Activated CD8-positive, alpha-beta T cell treated with anti-CD3 and anti-CD28 coated beads for 36 hours (primary cell): ENCODE measurements at places on chromosomes 16 and 17.
A peak's percentile ranks its signal among the peaks of the same experiment; 100 is the strongest.

DNA sequence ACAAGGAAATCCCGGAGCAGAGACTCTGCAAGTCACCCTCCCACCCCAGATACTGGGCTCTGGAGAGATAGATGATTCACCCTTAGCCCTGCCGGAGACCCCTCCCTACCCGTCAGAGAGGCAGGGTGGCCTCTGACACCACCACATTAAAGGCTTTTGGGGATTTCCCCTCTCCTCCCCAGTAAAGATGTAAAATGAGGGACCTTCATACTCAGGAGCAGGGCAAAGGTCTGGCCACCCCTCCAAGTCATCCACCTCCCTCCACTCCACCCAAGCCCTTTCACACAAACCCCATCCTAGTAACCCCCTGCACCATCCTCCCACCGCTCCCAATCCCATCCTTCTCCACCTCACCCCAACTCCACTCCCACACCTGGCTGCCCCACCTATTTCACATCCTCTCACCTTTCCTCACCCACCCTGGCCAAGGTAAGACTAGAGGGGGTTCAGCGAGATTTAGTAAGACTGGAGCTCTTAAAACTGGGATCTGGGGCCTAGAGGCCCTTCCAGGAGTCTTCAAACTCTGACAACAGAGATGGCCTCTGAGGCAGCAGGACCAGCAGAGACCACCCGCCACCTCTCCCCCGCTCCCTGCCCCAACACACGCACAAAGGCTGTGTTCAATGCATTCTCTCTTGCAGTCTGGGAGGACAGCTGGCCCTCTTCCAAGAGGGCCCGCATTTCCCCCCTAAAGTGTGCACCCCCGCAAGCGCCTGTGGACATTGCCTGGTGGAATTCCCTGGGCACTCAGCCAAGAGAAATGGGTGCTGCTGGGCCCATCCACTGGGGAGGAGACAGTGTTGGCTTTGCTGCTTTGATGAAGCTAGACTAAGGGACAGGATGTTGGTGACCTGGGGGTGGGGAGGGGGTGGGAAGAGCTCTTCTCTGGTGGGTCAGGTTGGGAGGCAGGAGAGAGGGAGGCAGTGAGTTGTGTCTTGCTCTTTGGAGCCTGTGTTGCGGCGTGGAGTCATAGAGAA lies 1.1 kb downstream of the ABAT start:
- peak; percentile 80 for DNase-seq

DNA sequence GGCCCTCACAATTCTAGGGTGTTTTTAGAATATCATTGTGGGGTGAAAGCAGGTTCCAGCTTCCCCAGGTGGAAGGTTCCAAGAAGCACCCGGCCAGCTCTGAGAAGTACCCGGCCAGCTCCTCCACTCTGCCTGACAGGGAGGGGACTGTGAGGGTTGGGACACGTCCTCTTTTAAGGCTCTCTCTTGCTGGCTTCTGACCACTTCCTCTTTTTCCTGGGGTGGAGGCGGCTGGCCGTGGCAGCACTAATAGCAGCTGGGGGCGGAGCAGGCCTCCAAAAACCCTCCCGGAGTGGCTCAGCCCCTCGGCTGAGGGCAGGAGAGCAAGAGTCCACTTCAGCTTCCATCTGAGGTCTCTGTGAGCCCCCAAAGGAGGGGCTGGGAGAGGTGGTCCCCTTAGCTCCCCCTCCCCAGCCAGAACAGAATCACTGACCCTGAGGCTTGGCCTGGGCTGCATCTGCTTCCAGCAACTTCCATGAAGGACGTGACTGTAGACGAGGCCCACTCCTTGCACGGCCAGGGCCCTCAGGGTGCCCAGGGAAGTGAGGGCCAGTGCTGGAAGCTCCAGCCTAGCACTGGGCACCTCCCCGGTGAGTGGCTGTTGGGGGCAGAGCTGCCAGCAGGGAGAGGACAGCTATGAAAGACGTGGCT lies 26.7 kb upstream of the PLCG2 start:
- DNase-seq = no peak

GRCh38 chr17:69945698-69946185 lies 129.3 kb upstream of the KCNJ16 start:
- no peak for DNase-seq

GRCh38 chr17:35879773-35880654 lies at the start of gene CCL5:
Gene CCL5, minus strand, starts transcription at chr17:35880360.
- DNase-seq = peak; percentile 77

DNA sequence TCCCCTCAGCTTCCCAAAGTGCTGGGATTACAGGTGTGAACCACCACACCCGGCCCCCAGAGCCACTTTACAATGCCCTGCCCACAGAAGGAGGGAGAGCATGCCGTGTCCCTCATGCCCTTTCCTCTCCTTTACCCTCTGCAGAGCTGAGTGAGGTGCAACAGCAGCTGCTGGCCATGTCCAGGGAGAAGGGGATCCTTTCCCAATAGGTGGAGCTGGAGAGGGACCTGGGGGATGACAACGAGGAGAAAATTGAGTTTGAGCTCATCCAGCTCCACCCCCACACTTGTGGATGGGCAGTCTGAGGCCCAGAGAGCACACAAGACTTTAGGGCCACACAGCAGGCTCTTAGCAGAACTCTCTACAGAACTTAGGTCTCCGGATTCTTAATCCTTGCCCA lies 7.9 kb upstream of the GSDMA start:
- no peak for DNase-seq

DNA sequence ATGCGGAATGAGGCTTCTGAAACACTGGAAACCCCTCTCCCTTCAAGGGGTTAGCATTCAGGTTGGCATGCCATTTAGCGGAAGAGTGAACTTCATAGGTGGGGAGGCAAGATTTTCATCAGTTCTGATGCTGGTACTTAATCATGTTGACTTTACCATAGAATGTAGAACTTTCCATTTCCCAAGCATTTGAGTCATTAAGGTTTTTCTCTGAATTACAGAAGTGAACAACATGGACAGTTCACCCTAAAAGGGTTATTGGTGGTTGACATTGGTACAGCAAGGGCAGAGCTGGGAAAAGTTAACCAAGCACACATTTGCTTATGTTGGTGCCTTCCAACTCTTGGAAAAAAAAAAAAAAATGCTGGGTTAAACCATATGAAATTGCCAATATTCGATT lies 39.1 kb downstream of the GAN start:
- DNase-seq = no peak

DNA sequence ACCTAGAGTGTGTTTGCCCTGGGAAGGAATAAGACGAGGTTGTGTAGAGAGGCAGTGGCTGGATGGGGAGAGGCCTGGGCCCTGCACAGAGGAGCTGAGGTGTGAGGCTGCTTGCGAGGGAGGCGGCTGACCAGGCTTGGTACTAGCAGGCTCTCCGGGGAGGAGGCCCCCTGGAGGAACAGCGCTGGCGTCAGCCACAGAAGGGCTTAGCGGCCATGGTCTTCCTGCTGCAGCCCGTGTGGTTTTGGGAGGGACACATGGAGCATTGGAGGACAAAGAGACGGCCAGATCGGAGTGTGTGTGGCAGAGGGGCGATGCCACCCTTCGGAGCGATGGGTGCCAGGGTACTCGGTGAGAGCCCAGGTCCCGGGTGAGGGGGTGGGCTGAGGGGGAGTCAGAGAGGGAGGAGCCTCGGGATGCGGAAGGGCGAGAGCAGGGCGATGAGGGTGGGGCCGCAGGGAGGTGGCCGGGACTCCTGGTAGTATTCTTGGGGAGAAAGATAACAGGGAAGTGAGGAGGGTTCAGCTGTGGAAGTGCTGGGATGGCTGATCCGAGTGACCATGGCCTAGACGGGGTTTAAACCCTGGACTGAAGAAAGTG lies 8.3 kb downstream of the BANP start:
- peak; percentile 37 for DNase-seq

DNA sequence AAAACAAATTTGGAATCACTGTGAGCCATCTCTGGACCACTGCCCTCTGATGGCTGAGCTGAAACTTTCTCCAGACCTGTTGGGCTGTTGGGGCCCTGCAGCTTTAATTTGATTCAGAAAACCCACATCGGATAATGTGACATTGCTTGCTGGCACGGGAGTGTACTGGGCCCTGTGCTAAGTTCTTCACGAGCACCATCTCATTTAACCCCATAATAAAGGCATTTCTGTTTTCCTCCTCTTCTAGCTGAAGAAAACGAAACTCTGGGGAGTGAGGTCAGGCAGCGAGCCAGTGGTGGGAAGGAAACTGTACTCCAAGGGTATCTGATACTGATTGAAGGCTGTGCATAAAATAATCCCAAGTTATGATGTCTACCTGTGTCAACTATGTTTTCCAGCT lies 34.5 kb upstream of the TNRC6A start:
- no peak for DNase-seq

DNA sequence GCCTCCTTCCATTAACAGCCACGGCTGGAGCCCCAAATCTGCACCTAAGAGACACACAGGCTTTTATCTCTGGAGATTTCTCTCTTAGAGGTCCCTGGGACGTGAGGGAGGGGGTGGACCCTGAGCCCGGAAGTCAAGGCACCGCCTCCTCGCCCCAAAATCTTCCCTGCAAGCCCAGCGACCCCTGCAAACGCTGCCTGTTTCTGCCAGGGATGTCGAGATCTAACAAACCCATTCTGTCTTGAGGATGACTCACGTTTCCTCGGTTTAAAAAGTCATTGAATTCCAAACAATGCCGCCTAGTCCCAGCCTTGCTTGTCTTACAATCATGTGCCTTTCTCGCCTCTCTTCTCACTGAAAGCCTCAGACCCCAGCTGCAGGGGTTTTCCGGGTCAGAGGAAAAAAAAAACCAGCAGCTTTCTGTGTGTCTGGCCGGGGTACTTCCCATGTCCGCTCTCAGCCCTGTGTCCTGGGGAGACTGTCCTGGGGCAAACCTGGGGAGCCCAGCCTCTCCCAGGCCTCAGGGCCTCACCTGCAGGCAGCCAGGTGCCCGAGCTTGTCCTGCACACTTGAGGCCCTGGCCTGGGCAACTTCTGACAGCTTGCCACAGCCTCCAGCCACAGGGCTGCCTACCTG lies 15.4 kb downstream of the ARL2BP start:
- DNase-seq = peak; percentile 59

GRCh38 chr16:66238696-66239095 lies 127.8 kb upstream of the CDH5 start:
- DNase-seq = no peak

DNA sequence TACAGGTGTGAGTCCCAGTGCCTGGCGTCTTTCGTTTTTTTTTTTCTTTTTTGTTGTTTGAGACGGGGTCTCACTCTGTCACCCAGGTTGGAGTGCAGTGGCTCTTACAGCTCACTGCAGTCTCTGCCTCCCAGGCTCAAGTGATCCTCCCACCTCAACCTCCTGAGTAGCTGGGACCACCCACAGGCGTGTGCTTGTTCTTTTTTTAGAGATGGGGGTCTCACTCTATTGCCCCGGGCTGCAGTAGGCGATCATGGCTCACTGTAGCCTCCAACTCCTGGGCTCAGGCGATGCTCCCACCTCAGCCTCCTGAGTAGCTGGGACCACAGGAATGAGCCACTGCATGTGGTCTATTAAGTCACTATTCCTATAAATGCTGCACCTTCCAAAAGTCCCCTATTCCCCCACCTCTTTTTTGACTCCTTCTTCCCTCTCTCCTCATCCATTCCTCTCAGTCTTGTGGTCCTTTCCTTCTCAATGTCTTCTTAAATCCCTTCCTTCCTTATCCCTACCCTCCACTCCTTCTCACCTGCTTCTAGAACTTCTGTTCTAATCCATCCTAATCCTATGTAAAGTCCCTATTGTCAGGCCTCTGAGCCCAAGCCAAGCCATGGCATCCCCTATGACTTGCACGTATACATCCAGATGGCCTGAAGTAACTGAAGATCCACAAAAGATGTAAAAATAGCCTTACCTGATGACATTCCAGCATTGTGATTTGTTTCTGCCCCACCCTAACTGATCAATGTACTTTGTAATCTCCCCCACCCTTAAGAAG lies 9.2 kb downstream of the GGA3 start:
- DNase-seq = no peak

DNA sequence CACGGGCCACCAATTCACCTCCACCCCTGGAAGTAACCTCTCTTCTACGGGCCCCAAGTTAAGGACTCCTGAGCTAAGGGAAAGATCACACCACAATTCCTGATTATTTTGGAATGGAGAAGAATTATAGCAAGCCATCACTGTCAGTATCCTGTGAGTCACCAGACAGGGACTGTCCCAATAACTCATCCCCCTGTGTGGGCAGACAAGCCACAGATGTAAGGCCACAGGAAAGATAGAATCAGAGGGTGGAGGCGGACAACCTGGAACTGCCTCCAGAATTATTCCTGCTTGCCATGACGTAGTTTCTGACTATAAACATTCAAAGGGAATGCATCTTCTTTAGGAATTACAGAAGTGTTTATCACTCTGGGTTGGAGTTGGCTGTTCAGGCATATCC lies 5.8 kb upstream of the MYO1D start:
- peak; percentile 67 for DNase-seq

DNA sequence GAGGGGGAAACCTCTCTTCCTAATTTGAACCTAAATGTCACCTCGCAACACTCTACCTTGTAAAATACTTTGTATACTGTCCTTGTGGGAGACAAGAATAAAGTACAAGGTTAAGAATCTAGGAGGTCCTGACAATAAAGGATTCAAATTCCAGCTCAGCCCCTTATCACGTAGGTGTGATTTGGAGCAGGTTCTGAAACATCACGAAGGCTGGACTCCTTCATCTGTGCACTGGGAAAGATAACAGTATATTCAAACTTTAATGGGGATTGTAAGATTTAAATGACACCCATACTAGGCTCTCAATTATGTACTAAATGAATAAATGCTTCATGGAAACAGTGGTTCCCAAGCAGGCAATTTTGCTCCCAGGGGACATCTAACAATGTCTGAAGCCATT lies 2.1 kb downstream of the TXNDC11 start:
- DNase-seq = no peak

DNA sequence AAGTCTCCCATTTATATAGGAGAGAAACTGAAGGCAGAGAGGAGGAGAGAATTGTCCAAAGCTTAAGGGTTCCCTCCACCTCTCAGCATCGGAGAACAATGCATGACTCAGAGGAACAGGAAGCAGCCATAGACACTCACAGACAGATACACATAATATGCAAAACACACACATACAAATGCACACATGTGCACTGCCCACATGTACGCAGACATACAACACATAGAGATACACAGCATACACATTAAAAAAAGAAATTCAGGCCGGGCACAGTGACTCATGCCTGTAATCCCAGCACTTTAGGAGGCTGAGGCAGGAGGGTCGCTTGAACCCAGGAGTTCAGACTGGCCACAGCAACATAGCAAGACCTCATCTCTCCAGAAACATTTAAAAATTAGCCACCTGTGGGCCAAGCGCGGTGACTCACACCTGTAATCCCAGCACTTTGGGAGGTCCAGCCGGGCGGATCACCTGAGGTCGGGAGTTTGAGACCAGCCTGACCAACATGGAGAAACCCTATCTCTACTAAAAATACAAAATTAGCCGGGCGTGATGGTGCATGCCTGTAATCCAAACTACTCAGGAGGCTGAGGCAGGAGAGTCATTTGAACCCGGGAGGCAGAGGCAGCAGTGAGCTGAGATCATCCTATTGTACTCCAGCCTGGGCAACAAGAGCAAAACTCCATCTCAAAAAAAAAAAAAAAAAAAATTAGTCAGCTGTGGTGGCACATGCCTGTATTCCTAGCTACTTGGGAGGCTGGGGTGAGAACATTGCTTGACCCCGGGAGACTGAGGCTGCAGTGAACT lies 11.3 kb downstream of the ERAL1 start:
- DNase-seq = no peak

GRCh38 chr17:57506774-57507127 lies 238.3 kb downstream of the CCDC182 start:
- no peak for DNase-seq

- DNase-seq = no peak
Observed at GRCh38 chr16:57559072-57559790, 16.8 kb downstream of the ADGRG5 start.
